MM.1S (cell line): ENCODE measurements at places on chromosomes 12 and 14.

DNA sequence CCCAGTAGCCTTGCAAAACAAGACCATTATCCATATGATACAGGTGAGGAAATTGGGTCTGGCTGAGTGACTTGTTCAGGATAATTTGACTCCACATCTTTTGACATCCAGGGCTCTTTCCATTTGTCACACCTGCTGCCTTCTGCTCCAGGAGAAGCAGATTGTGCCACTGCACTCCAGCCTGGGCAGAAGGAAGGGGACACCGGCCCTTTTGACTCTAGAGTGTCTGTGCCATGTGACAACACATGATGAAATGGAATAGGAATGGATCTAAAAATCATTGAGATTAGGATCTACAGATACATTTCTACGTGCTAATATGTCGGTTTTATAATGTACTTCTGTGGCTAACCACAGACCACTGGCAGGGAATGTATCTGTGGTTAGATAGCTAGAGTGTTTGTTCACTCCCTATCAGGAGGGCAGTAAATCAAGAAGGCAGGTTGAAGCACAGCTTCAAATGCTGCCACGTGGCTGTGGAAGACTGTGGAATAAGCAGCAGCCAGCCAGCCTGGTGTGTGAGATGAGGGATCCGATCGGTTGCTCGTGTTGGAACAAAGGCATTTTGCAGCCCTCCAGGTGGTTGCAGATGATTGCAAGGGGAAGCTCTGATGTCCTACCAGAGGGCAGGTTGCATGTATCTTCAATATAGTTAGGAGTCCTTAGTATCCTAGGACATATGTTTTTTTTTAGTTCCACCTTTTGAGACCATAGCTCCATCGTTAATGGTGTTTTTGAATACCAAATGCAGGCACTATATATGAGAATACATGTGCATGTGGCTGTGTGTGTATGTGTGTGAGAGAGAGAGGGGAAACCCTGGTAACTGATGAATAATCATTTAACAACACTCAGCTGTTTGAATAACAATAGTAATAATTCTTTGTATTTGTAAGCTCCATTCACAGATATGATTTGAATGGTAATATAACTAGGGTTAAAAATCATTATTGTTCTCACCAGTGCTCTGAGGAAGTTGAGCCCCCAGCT is 28.6 kb downstream of the EML1 start:
- no peak overlapping the region for H3K4me3 ChIP-seq
- no peaks in the 10 kb centered on the region for H3K36me3 ChIP-seq
- H3K4me1 ChIP-seq = no peaks in the 10 kb centered on the region
- no peak overlapping the region for H3K27ac ChIP-seq

DNA sequence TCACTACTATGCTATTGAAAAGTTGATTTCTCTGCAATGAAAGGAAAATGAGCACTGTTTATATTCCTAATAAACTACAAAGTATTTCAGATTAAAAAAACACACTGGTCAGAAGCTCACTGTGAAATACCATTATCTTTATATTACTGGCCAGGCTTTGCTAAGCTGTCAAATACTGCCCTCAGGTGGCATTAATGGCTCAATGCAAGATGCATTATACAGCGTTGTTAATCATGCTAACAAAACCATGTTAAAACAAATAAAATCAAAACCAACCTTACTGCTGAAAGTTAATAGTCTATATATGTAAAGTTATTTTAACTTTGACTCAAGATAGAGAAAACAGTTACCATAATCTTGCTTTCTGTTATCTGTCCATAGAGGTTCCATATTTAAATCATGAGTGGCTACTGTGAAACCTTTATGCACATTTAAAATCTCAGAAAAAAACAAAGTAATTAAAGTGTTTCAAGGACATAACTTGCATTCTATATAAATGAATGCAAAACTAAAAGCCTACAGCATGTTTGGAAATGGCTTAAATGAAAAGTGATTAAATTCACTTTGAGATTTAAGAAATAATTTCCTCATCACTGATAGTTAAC is 121.7 kb downstream of the RALGAPA1 start:
- no peak overlapping the region for H3K27ac ChIP-seq
- H3K4me3 ChIP-seq = no peak overlapping the region
- no peaks in the 10 kb centered on the region for H3K36me3 ChIP-seq
- H3K27me3 ChIP-seq = no peaks in the 10 kb centered on the region
- DNase-seq = peak; percentile 52

- H3K36me3 ChIP-seq = no peaks in the 10 kb centered on the region
- no peak overlapping the region for H3K4me3 ChIP-seq
- no peaks in the 10 kb centered on the region for H3K4me1 ChIP-seq
- DNase-seq = no peak
- no peaks in the 10 kb centered on the region for H3K27me3 ChIP-seq
- H3K27ac ChIP-seq = no peak overlapping the region
Observed at GRCh38 chr12:118841588-118841987, 139.8 kb upstream of the SRRM4 start.

DNA sequence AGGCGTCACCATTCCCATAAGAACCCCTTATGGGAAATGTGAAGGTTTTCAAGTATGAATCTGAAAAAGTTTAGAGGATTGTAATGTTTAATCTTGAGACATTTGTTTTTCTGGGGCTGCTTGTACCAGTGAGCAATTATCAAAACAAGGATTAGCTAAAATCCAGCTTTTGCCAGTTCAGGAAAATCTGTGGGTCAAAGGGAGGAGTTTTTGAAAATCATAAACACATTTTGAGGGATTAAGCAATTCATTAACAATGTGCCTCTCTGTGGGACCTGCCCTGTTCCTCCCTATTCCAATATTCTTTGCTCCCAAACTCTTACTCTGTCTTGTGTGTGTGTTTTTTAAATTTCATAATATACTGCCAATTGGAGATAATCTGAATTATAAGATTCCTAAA is 11.7 kb upstream of the DAAM1 start:
- H3K36me3 ChIP-seq = no peaks in the 10 kb centered on the region
- no peaks in the 10 kb centered on the region for H3K27me3 ChIP-seq
- H3K27ac ChIP-seq = no peak overlapping the region
- no peaks in the 10 kb centered on the region for H3K4me1 ChIP-seq
- DNase-seq = no peak

- no peaks in the 10 kb centered on the region for H3K36me3 ChIP-seq
- H3K4me3 ChIP-seq = no peak overlapping the region
- no peak for DNase-seq
- no peaks in the 10 kb centered on the region for H3K27me3 ChIP-seq
- H3K4me1 ChIP-seq = 0 out of 2 replicates have a peak, but pooled peaks cover 2% of the 10 kb centered on the region
- no peak overlapping the region for H3K27ac ChIP-seq
Observed at GRCh38 chr12:24352363-24352762, 402.9 kb upstream of the SOX5 start.

GRCh38 chr14:28744126-28744525 is 22.5 kb upstream of the FOXG1 start:
- no peaks in the 10 kb centered on the region for H3K36me3 ChIP-seq
- no peak overlapping the region for H3K27ac ChIP-seq
- no peak overlapping the region for H3K4me3 ChIP-seq
- H3K27me3 ChIP-seq = no peaks in the 10 kb centered on the region
- H3K4me1 ChIP-seq = no peaks in the 10 kb centered on the region
- peak; percentile 20 for DNase-seq

DNA sequence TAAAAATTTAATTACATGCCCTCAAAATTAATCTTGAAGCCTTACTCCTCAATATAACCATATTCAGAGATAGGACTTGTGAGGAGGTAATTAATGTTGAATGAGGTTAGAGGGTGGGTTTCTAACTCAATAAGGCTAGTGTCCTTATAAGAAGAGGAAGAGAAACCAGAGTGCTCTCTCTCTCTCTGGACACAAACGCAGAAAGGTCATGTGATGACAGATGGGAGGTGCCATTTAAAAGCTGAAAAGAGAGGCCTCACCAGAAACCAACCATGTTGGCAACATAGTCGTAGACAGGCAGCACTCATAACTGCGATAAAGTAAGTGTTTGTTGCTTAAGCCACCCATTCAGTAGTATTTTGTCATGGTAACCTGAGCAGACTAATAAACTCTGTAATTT is 378.5 kb upstream of the LMO3 start:
- H3K36me3 ChIP-seq = no peaks in the 10 kb centered on the region
- no peaks in the 10 kb centered on the region for H3K4me1 ChIP-seq
- H3K4me3 ChIP-seq = peak overlapping the region; percentile 55

- DNase-seq = no peak
- H3K27me3 ChIP-seq = no peaks in the 10 kb centered on the region
- no peaks in the 10 kb centered on the region for H3K36me3 ChIP-seq
Observed at GRCh38 chr14:98259881-98260280, 1012.1 kb downstream of the BCL11B start.

- H3K36me3 ChIP-seq = no peaks in the 10 kb centered on the region
- DNase-seq = no peak
Observed at GRCh38 chr12:65084579-65084978, 36.5 kb downstream of the WIF1 start.

GRCh38 chr14:100409651-100410050 is 86.5 kb downstream of the SLC25A47 start:
- DNase-seq = no peak
- no peak overlapping the region for H3K4me3 ChIP-seq
- no peaks in the 10 kb centered on the region for H3K27me3 ChIP-seq
- no peaks in the 10 kb centered on the region for H3K36me3 ChIP-seq
- H3K27ac ChIP-seq = no peak overlapping the region
- H3K4me1 ChIP-seq = no peaks in the 10 kb centered on the region

GRCh38 chr12:31589904-31590641 is 863 bp downstream of the DENND5B start:
- no peaks in the 10 kb centered on the region for H3K36me3 ChIP-seq
- H3K27me3 ChIP-seq = no peaks in the 10 kb centered on the region
- peak; percentile 57 for DNase-seq
- peaks cover 39% of the 10 kb centered on the region for H3K4me1 ChIP-seq
- peak overlapping the region; percentile 77 for H3K4me3 ChIP-seq
- peak overlapping the region; percentile 59; the same call in 1 of the 2 replicates for H3K27ac ChIP-seq

DNA sequence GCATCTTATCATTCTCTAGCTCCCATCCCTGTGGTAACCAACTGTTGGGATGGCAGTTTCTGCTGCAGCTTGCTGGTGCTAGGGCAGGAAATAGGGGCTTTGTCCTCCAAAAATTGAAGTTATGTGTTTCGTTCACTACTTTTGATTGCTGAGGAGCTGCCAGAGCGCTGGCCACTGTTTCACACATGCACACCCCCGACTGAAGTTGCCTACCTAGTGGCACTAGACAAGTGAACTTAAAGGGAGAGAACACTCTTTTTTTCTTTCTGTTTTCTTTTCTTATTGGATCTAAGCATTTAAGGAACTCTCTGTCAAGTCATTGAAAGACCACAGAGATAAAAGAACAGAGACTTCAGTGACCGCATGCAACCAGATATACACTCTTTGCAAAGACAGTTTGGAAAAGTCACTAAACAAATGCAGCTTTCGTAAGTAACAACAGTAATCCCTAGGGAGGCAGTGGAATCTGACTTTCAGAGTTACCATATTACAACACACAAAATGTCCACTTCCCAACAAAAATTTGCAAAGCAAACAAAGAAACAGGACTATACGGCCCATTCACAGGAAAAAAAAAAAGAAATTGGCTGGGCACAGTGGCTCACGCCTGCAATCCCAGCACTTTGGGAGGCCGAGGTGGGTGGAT is 12.0 kb downstream of the TFCP2 start:
- no peak overlapping the region for H3K4me3 ChIP-seq
- no peaks in the 10 kb centered on the region for H3K4me1 ChIP-seq

- H3K27ac ChIP-seq = no peak overlapping the region
- no peaks in the 10 kb centered on the region for H3K27me3 ChIP-seq
- no peak overlapping the region for H3K4me3 ChIP-seq
- no peaks in the 10 kb centered on the region for H3K36me3 ChIP-seq
Observed at GRCh38 chr14:75464626-75465025, 36.8 kb downstream of the JDP2 start.

GRCh38 chr12:132111654-132112304 is 32.3 kb downstream of the DDX51 start:
- no peak overlapping the region for H3K27ac ChIP-seq
- no peaks in the 10 kb centered on the region for H3K36me3 ChIP-seq
- no peaks in the 10 kb centered on the region for H3K4me1 ChIP-seq
- no peaks in the 10 kb centered on the region for H3K27me3 ChIP-seq
- no peak overlapping the region for H3K4me3 ChIP-seq
- DNase-seq = no peak

DNA sequence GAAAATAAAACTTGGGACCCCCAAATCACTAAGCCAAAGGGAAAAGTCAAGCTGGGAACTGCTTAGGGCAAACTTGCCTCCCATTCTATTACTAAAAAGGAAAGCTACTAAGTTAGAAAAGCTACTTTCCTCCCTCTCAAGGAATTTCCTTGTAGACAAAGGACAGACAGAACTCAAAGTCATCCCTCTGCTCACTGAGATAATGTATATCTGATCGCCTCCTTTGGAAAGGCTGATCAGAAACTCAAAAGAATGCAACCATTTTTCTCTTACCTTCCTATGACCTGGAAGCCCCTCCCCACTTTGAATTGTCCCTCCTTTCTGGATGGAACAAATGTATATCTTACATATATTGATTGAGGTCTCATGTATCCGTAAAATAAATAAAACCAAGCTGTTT is 190.5 kb upstream of the DCN start:
- no peaks in the 10 kb centered on the region for H3K36me3 ChIP-seq
- H3K27me3 ChIP-seq = no peaks in the 10 kb centered on the region
- H3K4me1 ChIP-seq = no peaks in the 10 kb centered on the region
- H3K4me3 ChIP-seq = no peak overlapping the region
- H3K27ac ChIP-seq = no peak overlapping the region
- no peak for DNase-seq

DNA sequence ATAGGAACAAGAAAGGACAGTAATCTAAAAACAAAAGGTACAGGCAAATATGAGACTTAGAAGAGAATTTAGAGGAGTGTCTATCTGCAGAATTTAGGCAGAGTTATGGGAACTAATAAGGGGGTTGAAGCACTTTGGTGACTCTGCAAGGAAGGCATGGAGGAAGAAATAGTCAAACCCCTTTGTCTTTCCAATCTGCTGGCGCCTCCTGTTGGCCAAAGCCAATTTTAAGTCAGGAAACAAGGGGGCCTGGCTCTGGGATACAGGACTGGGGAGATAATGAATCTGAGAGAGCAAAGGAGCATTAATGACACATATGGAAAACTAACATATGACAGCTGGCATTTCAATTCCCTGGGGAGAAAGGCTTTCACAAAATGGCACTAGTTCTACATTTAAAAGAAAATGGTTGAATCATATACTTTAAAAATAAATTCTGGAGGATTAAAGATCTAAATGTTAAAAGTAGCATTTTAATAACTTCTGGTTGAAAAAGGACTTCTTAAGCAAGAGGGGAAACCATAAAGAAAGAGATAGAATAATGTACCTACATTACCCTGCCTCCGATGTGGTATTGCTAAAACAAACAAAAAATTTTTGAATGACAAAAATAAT is 48.5 kb upstream of the CSRP2 start:
- H3K27me3 ChIP-seq = no peaks in the 10 kb centered on the region
- DNase-seq = peak; percentile 21
- no peak overlapping the region for H3K27ac ChIP-seq
- H3K36me3 ChIP-seq = no peaks in the 10 kb centered on the region

GRCh38 chr14:73903028-73903427 is 16.4 kb downstream of the ZNF410 start:
- no peaks in the 10 kb centered on the region; the same call in 1 of the 2 replicates for H3K36me3 ChIP-seq
- H3K27me3 ChIP-seq = no peaks in the 10 kb centered on the region
- H3K27ac ChIP-seq = no peak overlapping the region
- DNase-seq = no peak
